ENCODE measurements at places on chromosomes 3 and 15.

GRCh38 chr3:13479332-13479581, 849 bp upstream of the HDAC11 start:
- peak; percentile 62 for DNase-seq

- no peak for DNase-seq
Measured at GRCh38 chr3:72301779-72302178, 516.8 kb upstream of the PROK2 start.

GRCh38 chr3:64871834-64872249, 184.0 kb upstream of the ADAMTS9 start:
- DNase-seq = no peak

DNA sequence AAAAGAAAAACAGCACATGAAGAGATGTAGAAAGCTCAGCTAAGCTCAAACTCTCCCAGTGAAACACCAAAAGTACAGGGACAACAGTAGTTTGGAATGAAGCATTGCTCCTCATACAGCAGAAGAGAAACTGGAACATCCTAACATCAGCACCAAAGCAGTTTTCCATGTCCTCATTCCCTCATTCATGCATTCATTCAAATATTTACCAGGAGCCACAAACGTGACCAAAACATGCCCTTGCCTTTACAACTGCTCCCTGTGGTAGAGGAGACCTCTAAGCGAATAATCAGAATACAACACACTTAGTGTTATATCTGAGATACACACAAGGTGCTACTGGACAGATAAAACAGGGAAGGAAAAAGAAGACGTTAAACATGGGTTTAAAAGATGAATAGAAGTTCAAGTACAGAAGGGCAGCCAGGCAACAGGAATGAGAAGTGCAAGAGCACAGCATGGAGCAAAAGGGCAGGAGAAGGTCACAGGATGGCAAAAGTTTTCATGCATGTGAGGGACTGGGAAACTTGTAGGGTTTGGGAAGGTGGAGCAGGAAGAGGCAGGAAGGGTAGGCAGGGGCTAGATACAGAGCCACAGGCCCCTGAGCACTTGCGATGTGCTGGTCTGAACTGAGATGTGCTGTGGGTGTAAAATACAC, 58.5 kb upstream of the LMCD1 start:
- DNase-seq = no peak

DNA sequence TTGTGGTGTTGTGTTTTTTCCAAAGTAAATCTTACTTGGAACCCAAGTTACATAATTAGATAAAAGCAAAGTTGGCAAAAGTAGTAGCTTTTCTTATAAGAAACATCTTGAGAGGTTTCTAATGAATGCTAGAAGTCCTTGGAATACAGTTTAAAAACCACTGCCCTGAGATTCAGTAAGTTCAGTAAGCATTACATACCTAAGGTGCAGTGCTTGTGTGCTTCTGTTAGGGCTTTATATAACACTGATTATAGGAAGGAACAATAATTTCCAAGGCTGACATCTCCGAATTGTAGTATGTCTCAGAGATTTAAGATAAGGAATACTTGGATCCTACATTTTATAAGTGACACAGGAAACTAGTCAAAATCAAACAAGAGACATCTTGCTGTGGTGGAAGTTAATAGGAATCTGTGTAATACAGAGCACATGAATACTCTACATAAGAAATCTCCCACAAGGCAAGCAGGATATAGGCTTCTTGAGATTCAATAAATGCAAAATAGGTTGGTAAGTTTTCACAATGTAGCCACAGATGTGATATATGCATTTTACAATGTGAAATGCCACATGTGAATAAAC, 268.2 kb downstream of the LSAMP start:
- DNase-seq = no peak
